ENCODE measurements at places on chromosomes 16 and 17. TPM values are rescaled to one million over a fixed set of nuclear protein-coding genes. Genes with fewer than 3 reads are reported as not detected.

- DNase-seq, result no peak
Observed at GRCh38 chr17:80636361-80637018, 91.9 kb downstream of the RPTOR start.

DNA sequence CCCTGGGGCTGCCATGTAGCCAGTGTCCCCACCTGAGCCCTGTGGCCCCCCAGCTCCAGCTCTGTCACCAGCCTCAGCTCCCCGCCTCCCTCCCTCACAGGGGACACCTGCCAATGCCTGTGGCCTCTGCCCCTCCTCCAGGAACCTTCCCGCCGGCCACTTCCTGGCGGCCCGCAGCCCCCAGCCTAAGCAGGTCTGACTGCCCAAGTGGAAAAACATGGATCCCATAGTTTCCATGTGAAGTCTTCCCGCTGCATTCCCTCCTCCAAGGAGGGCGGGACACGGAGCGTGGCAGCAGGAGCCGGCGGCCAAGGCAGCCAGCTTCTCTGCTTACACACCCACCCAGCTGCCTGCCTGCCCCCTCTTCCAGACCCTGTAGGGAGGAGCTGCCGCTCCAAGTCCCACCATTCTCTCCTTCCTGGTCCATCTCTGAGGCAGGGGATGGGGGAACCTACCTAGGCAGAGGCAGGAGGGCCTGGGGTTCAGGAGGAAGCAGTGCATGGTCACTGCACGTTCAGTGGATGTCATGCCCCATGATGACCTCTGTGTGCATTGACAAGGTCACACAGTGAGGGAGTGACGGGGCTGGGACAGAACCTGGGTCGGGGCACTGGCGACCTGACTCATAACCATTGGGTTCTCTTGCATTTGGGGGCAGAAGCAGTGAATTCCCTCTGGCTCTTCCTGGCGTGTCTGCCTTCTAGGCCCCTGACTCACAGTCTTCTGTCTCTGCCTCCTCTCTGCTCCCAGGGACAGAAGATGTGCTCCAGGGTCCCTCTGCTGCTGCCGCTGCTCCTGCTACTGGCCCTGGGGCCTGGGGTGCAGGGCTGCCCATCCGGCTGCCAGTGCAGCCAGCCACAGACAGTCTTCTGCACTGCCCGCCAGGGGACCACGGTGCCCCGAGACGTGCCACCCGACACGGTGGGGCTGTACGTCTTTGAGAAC lies 8.7 kb downstream of the VASN start:
- DNase-seq, result no peak

DNA sequence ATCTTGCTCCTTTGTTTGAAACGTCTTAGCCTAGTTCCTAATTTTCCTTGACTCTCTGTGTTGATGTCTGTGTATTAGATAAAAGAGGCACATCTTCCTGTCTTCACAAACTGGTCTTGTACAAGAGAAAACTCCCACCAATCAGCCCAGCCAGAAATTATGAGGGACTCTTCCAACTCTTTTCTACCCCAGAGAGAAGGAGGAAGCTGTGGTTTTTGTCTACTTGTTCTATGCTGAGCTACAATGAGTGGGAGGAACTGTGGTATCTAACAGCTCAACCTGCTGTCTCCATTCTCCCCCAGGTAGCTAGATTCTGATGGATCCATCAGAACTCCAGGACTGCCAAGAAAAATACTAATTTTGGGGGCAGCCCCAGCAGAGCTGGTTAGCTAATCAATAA lies 392.5 kb downstream of the HS3ST3B1 start:
- DNase-seq, result peak; percentile 6

- DNase-seq, result no peak
Observed at GRCh38 chr16:67648764-67649407, 3.9 kb downstream of the CARMIL2 start.

DNA sequence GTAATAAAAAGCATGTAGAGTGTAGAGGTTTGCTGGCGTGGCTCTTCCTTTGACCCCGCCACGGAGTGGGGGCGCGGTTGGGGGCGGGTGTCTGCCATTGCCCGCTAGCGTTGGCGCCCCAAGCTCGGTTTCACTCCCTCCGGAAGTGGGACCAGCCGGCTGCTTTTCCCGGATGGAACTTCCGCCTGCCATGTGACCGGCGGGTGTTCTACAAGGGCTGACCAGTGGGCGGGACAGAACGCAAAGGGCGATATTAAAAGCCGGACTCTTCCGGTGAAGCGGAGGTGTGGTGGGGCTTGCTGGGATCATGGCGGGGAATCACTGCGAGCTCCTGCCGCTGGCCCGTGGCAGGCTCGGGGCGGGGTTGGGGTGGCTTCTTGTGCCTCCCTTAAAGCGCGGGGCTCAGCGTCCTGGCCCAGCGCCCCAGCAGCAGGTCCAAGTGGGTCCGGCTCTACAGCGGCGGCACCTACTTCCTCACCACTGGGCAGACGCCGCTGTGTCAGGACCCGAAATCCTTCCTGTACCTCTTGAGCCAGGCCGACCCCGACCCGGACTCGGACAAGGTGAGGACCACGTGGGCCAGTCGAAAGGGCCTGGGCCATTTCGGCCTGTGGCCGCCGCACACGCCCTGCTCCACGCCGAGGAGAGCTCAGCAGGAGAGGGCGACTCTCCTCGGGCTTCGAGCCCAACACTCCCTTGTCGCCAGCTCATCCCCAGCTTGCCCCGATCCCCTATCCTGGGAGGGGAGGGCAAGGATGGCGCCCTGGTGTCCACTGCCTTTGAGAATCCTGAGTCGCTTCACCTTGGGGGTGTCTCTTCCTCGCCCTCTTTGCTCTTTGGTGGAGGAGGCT lies 65.6 kb downstream of the PDPK1 start:
- DNase-seq, result peak; percentile 69

- DNase-seq, result no peak
Observed at GRCh38 chr17:16463358-16464302, 28.4 kb downstream of the LRRC75A start.

GRCh38 chr16:61797296-61797795 lies 238.9 kb downstream of the CDH8 start:
- no peak for DNase-seq

DNA sequence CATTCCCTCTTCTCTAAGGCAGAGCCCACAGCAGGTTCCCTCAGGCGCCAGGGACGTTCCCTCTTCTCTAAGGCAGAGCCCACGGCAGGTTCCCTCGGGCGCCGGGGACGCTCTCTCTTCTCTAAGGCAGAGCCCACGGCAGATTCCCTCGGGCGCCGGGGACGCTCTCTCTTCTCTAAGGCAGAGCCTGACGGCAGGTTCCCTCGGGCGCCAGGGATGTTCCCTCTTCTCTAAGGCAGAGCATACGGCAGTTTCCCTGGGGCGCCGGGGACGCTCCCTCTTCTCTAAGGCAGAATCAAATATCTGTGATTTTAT lies 24.3 kb downstream of the ACSF3 start:
- DNase-seq, result peak; percentile 0

DNA sequence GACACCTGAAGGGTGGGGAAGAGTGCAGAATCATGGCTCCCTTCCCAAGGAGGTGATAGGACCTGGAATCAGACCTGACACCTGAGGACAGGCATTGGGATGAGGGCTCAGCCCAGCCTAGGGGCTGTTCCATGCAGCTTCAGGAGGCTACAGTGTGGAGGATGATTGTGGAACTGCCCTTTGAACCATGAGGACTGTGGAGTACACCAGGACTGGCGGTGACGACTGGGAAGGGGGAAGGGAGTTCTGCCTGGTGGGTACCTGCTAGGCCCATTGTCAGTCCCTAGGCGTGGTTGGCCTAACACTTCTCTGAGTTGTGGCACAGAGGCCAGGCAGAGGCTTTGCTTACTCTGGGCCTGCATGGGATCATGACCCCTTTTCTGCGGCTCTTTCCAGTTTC lies 76.1 kb downstream of the MPRIP start:
- DNase-seq, result no peak

DNA sequence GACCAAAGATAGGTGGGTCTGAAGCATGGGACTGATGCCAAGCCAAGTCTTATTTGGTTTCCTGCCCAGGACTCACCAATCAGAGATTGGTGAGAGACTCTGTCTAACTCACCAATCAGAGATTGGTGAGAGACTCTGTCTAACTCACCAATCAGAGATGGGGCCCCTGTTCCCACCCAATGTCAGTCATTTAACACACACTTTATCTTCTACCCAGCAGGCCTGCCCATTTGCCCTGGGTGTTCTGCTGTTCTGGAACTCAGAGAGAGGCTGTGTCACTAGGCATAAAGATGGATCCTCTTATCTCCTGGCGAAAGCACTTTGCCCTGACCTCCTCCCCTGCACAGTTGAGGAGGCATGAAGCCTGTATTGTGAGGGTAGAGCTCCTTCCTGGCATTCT lies 5.4 kb upstream of the RHOT1 start:
- DNase-seq, result no peak

GRCh38 chr17:11554042-11554441 lies 44.2 kb upstream of the DNAH9 start:
- DNase-seq, result no peak

DNA sequence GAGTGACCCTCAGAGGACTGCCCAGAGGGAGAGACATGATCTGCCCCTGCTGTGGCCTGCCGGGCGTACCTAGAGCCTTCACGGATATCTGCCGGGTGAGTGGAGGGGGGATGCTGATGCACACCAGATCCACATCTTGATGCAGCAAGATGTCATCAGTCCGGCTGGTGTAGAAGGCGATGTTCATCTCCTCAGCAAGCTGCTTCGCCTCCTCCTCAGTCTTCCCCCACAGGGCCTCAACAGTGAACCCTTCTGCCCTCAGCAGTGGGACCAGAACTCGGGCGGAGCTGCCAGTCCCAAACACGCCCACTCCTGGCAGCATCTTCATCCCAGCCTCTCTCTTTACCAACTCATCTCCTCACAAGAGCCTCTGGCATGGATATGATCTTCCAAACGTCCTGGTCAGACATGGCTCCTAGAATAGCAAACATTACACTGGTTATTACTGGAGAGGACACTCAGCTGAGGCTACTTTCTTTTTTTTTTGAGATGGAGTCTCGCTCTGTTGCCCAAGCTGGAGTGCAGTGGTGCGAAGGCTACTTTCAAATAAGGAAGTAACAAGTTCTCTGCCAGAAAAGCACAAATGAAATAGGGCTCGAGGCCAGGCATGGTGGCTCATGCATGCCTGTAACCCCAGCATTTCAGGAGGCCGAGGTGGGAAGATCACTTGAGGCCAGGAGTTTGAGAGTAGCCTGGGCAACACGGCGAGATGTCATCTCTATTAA lies 18.9 kb downstream of the C16orf86 start:
- DNase-seq, result no peak

GRCh38 chr17:72700226-72700625 lies 392.3 kb downstream of the SLC39A11 start:
- no peak for DNase-seq

DNA sequence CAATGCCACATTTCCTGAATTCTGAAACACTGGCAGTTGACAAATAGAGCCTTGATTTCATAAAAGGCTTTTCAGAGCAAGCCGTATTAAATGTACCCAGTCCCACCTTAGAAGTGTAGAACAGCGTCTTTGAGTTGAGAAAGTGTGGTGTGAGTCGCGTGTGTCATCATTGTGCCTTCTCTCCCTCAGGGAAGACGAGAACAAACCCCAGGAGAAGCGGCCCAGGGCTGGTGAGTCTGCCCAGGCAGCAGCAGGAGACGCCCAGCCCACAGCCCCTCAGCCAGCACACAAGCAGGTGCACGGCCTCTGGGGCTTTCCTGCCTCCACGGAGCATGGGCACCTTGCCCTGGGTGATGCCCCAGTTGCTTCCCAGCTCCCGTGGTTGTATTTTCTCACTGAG lies 34.0 kb downstream of the CIBAR2 start:
- DNase-seq, result no peak

GRCh38 chr17:31741371-31741770 lies 117.7 kb downstream of the COPRS start:
- DNase-seq, result no peak

GRCh38 chr17:39996800-39997199 lies 16.2 kb downstream of the PSMD3 start:
- DNase-seq, result no peak

GRCh38 chr17:47717979-47718621 lies 14.9 kb upstream of the TBX21 start:
- DNase-seq, result no peak

GRCh38 chr17:3813171-3813570 lies 12.2 kb upstream of the ITGAE start:
- DNase-seq, result no peak

DNA sequence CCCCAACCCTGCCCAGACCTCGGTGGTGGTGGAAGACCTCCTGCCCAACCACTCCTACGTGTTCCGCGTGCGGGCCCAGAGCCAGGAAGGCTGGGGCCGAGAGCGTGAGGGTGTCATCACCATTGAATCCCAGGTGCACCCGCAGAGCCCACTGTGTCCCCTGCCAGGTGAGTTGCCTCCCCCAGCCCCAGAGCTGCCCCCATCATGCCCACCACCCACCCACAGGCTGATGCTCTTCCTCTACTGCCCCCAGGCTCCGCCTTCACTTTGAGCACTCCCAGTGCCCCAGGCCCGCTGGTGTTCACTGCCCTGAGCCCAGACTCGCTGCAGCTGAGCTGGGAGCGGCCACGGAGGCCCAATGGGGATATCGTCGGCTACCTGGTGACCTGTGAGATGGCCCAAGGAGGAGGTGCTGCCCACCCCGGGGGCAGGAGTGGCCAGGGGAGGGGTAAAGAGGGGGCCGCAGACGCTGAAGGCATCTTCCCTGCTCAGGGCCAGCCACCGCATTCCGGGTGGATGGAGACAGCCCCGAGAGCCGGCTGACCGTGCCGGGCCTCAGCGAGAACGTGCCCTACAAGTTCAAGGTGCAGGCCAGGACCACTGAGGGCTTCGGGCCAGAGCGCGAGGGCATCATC lies 8.4 kb downstream of the GALK1 start:
- DNase-seq, result no peak

DNA sequence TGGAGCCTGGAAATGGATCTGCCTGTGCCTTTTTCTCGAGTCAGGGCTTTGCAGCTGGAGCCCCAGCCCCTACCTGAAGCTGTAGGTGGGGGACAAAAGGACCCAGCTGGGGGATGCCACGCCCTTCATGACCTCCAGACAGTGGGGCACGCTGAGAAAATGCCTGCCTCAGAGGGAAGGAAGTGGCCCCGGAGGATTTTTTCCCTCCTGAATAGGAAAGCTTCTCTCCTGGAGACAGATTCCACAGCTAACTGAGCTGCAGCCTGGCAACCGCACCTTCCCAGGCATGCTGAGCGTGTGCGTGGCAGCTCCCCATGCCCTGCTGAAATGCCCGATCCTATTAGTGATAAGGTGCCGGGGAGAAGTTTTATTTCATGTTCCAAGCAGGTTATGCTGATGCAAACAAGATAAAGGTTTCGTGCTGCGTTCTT lies 58.0 kb downstream of the AIPL1 start:
- no peak for DNase-seq

- DNase-seq, result no peak
Observed at GRCh38 chr17:55664287-55664686, 58.4 kb downstream of the TMEM100 start.

GRCh38 chr17:2697611-2698162 lies 13.9 kb downstream of the CLUH start:
- DNase-seq, result peak; percentile 11

The LGALS9B gene
- total RNA-seq, result not detected

The EFNB3 gene
- not detected for total RNA-seq

The SLC22A31 gene
- total RNA-seq, result 2.9 TPM

The SRL gene
- not detected for total RNA-seq

The GAST gene
- not detected for total RNA-seq

The PRAC2 gene
- not detected for total RNA-seq

Data from CD4-positive, alpha-beta T cell (primary cell).